ENCODE measurements at places on chromosomes 13 and 19. TPM values are rescaled to one million over a fixed set of nuclear protein-coding genes. Genes with fewer than 3 reads are reported as not detected.

GRCh38 chr19:5149932-5150901 lies 181.3 kb downstream of the KDM4B start:
- no peaks in the 10 kb centered on the region for H3K27me3 ChIP-seq
- H3K4me1 ChIP-seq = no peaks in the 10 kb centered on the region
- no peak overlapping the region for H3K4me3 ChIP-seq
- peak; percentile 35 for DNase-seq
- H3K27ac ChIP-seq = no peak overlapping the region

GRCh38 chr19:35704218-35704617 lies at the start of gene ZBTB32:
ZBTB32 (plus strand) TSS chr19:35704558; CDS start chr19:35714627, 10,069 bp downstream.
- H3K27ac ChIP-seq = no peak within 1 kb of the TSS
- H3K4me3 ChIP-seq = no peak within 1 kb of the TSS
- no peaks in the 10 kb centered on the region for H3K27me3 ChIP-seq
- DNase-seq = peak; percentile 76
- H3K36me3 ChIP-seq = no peaks in the 10 kb centered on the region

The SCN1B gene
- total RNA-seq = 24.1 TPM

DNA sequence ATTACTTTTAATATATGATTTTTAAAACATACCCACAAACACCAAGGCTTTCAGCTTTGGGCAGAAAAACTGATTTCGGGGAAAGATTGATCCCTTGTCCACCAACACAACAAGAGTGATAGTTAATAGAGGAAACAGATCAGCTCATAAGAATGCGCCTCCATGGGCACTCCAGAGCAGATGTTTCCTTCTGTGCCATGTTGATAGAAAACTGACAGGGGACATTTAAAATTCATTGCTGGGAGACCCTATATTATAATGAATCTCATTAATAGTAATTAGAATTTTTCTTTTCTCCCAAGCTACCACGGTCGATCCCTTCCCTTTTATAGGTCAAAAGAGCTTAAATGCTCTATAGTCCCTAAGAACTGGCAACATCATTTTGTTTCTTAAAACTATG lies 431.2 kb downstream of the IRS2 start:
- H3K4me3 ChIP-seq = no peak overlapping the region
- no peaks in the 10 kb centered on the region for H3K4me1 ChIP-seq
- no peak for DNase-seq
- no peak overlapping the region for H3K27ac ChIP-seq
- no peaks in the 10 kb centered on the region for H3K27me3 ChIP-seq

The HPN gene
- total RNA-seq = 134 TPM

DNA sequence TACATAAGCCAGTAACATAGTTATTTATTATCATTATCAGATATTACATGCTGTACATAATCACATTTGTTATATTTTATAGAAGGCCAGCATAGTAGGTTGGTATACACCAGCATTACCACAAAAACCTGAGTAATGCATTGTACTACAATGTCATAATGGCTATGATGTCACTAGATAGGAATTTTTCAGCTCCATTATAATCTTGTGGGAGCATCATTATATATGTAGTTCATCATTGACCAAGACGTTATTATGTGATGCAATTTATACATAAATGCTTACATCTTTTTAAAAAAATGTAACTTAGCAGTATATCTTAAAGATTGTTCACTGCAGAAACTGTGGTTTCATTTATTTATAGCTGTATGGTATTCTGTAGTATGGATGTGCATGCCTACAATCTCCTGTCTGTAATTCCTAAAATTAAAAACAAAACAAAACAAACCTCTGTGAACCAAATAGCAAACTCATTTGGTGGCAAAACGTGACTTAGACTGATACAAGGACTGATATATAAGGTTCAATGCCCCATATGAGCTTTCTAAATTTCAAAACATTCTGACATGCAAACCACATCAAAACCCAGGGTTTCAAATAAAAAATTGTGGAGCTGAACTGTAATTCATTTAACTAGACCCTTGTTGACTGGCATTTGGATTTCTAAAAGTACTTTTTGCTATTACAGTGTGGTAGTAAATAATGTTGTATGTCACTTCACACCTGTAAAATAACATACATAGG lies 250.9 kb downstream of the DLEU7 start:
- H3K4me3 ChIP-seq = no peak overlapping the region
- no peaks in the 10 kb centered on the region for H3K4me1 ChIP-seq
- no peak overlapping the region for H3K27ac ChIP-seq
- no peaks in the 10 kb centered on the region for H3K27me3 ChIP-seq

GRCh38 chr19:47609906-47610894 lies 1.3 kb downstream of the BICRA start:
- H3K4me1 ChIP-seq = peaks cover 6% of the 10 kb centered on the region
- no peaks in the 10 kb centered on the region for H3K36me3 ChIP-seq
- H3K27me3 ChIP-seq = no peaks in the 10 kb centered on the region
- peak; percentile 30 for DNase-seq
- H3K4me3 ChIP-seq = peak overlapping the region; percentile 26

The C1QTNF9B gene
- not detected for total RNA-seq

GRCh38 chr13:99231721-99232120 lies 26.5 kb downstream of the GPR18 start:
- no peak for DNase-seq
- H3K27ac ChIP-seq = no peak overlapping the region
- H3K4me1 ChIP-seq = no peaks in the 10 kb centered on the region
- H3K27me3 ChIP-seq = no peaks in the 10 kb centered on the region

DNA sequence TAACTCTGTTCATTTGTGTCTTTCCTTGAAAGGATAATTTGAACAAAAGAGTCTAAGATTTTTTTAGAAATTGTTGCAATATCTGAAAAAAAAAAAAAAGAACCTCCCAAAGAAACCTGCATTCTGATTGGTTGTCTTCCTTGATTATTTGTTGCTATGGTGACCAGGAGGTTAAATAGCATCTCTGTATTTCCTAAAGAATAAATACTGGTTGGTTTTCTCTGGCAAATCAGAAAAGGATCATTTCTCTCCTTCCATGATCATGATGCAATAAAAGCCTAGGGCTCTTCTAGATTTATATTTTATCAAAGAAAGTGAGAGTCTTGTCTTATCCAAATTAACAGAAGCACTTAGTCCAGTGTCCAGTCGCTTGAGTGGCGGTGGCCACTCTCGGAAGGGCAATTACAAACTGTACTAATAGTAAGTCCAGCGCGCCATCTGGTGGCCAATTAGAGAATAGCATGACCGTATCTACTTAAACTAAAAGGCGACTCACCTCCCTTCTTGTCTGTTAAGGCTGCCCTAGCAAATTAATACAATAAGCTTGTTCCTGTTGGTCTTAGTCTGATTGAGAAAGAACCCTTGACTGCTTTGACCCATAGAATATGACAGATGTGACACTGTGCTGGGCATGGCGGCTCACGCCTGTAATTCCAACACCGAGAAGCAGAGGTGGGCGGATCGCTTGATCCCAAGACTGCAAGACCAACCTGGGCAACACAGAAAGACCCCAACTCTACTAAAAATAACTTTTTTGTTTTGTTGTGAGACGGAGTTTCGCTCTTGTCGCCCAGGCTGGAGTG lies 47.0 kb upstream of the PNMA8B start:
- H3K4me3 ChIP-seq = no peak overlapping the region
- no peaks in the 10 kb centered on the region for H3K36me3 ChIP-seq
- no peaks in the 10 kb centered on the region for H3K27me3 ChIP-seq
- H3K27ac ChIP-seq = no peak overlapping the region
- peak; percentile 93 for DNase-seq
- no peaks in the 10 kb centered on the region for H3K4me1 ChIP-seq

DNA sequence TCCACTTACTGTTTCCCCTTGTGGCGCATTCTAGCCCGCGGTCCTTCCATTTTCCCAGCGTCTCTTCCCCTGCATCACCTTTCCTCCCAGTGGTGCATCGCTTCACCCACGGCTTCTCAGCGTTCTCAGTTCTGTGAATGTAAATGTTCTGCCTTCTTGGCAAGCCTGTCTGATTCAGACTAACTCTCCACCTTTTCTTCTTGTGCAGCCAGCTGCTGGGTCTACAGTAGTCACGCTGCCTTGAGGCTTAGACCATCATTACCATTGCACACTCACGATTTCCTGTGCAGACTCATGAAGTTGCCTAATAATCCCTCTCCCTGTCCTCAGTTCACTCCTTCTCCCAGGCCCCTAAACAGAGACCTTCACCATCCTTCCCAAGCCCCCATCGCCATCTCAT lies 75.0 kb downstream of the DHRS12 start:
- no peaks in the 10 kb centered on the region for H3K27me3 ChIP-seq
- no peak overlapping the region for H3K4me3 ChIP-seq
- peaks cover 13% of the 10 kb centered on the region for H3K4me1 ChIP-seq
- DNase-seq = no peak

The IRGC gene
- total RNA-seq = not detected

- no peaks in the 10 kb centered on the region for H3K27me3 ChIP-seq
- no peak for DNase-seq
- no peak overlapping the region for H3K27ac ChIP-seq
- no peaks in the 10 kb centered on the region for H3K36me3 ChIP-seq
Observed at GRCh38 chr13:62093984-62094780, 678.5 kb upstream of the PCDH20 start.

DNA sequence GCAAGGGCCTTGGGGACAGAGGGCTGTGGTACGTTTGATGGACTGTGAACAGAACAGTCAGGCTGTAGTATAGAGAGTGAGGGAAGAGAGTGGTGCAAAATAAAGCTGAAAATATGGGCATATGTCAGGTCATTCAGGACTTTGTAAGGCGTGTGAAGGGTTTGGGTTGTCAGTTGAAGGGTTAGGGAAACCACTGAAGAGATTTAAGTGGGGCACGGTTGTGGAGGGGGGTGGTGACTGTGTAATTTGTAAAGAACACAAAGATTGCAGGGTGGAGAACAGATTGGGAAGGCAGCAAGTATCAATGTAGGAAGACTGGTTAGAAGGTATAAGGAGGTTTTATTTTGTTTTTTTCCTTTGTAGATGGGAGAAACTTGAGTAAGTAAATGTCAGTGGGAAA lies 349.8 kb downstream of the DLEU7 start:
- H3K27me3 ChIP-seq = no peaks in the 10 kb centered on the region
- no peak overlapping the region for H3K27ac ChIP-seq
- no peak overlapping the region for H3K4me3 ChIP-seq
- H3K4me1 ChIP-seq = no peaks in the 10 kb centered on the region

GRCh38 chr13:44050450-44051063 lies 170.9 kb downstream of the LACC1 start:
- H3K36me3 ChIP-seq = no peaks in the 10 kb centered on the region
- DNase-seq = no peak
- H3K4me1 ChIP-seq = peaks cover 9% of the 10 kb centered on the region
- H3K4me3 ChIP-seq = no peak overlapping the region
- no peaks in the 10 kb centered on the region for H3K27me3 ChIP-seq

DNA sequence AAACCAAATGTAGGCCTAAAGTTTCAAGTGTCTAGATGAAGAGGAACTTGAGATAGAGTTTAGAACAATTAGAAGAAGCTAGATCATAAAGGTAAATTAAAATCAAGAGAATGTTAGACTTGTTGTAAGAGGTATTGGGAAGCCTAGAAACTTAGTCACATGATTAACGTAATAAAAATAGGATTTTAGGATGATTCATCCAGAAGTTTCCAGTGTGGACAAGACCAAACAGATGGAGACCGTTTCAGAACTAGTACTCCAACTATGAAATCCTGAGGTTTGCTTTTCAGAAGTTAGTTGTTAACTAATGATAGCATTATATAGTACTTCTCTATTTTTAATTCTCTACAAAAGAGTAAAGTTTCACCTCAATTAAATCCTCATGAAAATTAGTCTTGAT lies 104.9 kb downstream of the MZT1 start:
- H3K27me3 ChIP-seq = no peaks in the 10 kb centered on the region
- no peak overlapping the region for H3K27ac ChIP-seq
- no peaks in the 10 kb centered on the region for H3K36me3 ChIP-seq
- no peak overlapping the region for H3K4me3 ChIP-seq
- H3K4me1 ChIP-seq = no peaks in the 10 kb centered on the region
- DNase-seq = no peak

The PNMA8A gene
- 16.2 TPM for total RNA-seq

DNA sequence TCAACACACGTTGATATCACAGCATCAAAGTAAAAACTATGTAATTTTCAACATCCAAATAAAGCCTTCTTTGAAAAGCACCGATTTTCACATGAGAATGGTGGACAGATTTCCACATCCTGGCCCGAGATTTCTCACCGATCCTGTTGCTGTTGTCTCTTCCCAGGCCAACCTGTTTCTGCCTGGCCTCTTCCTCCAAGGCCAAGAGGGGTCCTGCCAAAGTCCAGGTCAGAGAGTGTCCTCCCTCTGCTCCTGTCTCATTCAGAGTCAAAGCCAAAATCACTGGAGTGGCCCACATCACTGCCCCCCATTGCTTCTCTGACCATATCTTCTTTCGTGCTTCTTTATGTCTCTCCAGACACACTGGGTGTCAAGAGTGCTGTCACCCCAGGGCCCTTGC lies 49.5 kb downstream of the CHST8 start:
- H3K36me3 ChIP-seq = no peaks in the 10 kb centered on the region
- H3K4me1 ChIP-seq = no peaks in the 10 kb centered on the region
- H3K27me3 ChIP-seq = no peaks in the 10 kb centered on the region
- no peak overlapping the region for H3K27ac ChIP-seq
- H3K4me3 ChIP-seq = no peak overlapping the region

- H3K4me1 ChIP-seq = no peaks in the 10 kb centered on the region
- no peaks in the 10 kb centered on the region for H3K36me3 ChIP-seq
- no peak for DNase-seq
- H3K27ac ChIP-seq = no peak overlapping the region
Observed at GRCh38 chr19:33702606-33703437, 81.1 kb downstream of the CHST8 start.

All from kidney (tissue), 22 donors.